ENCODE measurements at places on chromosomes 16 and 17.

DNA sequence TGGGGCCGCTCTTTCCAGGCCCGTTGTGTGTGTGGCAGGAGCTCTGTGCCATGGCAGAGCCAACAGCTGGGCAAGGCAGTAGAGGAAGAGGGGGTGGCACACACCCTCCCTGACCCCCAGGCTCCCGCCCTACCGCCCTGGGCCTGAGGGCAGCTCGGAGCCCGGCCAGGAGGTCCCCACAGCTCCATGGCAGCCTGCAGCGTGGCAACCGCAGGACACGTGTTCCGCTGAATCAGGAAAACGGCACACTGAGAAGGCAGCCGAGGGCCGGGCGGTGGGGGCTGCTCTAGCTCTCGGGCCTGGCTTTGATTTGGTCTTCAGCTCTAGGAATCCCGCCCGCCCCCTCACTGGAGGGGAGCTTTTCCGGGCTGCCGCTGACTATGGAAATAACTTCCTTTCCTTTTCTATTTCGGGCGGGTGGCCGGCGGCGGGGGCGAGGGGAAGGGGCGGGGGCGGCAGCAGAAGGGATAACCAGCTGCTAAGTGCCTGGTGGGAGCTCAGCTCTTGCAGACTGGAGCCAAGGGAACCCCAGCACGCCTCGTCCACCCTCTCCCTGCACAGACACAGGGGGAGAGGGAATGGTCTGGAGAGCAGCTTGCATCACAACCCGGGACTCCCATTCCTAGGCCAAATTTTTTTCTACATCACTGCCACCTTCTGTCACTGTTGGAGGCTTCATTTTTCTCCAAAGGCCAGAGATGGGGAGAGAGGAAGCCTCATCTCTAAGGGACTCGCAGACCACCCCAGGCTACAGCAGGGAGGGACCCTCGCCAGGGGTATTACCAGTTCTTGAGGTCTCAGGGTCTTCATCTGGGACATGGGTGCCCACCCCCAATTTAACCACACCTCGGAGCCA lies 24.8 kb upstream of the MRPS23 start:
- DNase-seq = no peak

GRCh38 chr17:51674579-51675255 lies 414.4 kb downstream of the UTP18 start:
- no peak for DNase-seq

GRCh38 chr17:78430892-78431691 lies 52.6 kb downstream of the PGS1 start:
- DNase-seq = no peak

DNA sequence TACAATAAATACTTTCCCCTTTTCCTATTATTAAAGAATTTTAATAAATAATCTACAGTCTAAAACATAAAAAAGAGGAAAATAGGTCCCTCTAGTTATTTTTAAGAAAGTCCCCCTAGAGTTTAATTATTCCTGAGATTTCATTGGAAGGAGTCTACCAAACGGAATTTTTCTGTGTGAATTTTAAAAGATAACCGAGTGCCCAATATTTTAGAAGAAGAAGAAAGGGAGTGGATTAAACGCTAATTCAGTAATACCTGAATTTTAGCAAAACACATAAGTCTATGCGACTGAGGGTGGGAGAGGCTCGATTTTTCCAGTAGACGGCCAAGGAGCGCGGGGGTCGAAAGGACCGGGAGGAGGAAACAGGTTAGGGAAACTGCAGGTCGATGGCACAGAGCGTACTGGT lies 2.2 kb downstream of the HOXB2 start:
- DNase-seq = no peak

DNA sequence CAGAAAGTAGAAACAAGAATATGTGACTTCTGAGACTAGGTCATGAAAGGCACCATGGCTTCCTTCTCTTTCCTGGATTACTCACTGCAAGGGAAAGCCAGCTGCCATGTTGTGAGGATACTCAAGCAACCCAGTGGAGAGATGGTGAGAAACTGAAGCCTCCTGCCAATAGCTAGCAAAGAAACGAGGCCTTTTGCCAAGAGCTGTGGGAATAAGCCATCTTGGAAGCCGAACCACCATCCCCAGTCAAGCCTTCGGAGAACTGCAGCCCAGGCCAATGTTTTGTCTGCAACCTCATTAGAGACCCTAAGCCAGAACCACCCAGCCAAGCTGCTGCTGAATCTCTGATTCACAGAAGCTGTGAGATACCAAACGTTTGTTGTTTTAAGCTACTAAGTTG lies 104.7 kb upstream of the CRHR1 start:
- no peak for DNase-seq

GRCh38 chr17:77131904-77132303 lies 8.9 kb upstream of the SEC14L1 start:
- no peak for DNase-seq

DNA sequence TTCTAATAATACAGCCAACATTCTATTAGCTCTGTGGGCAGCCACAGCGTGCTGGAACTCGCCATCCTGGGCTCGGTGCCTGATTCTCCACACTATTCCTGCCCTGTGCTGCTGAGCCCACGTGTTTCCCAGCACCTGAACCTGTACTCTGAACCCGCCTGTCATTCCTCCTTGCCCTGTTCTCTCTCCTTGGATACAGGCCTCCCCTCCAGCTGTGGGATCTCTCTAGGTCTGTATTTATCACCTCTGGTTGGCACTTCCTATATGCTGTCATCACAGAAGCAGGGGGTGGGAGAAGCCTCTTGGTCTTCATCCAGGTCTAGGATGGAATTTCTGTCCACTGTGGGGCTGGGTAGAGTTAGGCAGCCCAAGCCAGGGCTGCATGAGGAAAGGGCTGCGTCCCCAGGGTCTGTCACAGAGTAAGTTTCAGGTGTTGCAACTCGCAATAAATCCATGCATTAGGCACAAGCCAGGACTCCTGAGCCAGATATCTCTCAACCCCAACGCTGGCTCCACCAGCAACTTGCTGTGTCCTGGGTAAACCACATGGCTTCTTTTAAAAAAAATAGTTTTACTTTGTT lies 56.0 kb downstream of the ABAT start:
- no peak for DNase-seq

DNA sequence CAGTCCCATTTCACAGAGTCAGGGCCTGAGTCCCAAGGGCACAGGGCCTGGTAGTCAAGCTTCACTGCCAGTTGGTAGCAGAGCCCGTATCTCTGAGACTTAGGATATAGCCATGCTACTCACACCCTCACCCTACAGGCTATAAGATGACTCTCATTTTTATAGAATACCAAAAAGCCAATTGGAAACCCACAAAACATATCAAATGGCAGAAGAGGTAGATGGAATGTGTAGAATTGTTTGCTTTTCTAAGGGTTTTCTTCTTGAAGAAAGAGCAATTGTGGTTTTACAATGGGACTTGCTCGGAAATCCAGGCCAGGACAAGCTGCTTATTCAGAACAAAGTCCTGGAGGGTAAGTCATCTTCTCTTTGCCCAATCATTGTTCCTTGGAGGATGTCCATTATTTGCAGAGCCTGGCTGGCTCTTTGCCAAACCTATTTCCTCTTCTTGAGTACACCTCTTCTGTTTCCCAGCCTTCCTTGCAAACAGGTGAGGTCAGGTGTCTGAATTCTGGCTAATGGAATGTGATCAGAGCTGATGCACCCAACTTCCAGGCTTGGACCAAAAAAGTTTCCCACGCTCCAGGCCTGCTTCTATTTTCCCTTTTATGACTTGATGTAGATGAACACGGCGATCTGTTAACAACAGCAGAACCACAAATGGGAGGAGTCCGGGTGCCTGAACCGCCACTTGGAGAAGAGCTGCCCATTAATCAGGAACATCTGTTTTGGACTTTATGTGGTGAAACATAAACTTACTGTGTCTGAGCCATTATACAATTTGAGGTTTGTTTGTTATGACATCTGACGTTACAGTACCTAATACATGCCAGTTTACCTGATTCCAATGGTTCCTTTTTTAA lies 16.9 kb upstream of the CCL22 start:
- peak; percentile 66 for DNase-seq

- no peak for DNase-seq
Observed at GRCh38 chr17:82670661-82671450, 22.6 kb upstream of the WDR45B start.

- no peak for DNase-seq
Observed at GRCh38 chr16:28052274-28053128, 11.0 kb downstream of the GSG1L start.

DNA sequence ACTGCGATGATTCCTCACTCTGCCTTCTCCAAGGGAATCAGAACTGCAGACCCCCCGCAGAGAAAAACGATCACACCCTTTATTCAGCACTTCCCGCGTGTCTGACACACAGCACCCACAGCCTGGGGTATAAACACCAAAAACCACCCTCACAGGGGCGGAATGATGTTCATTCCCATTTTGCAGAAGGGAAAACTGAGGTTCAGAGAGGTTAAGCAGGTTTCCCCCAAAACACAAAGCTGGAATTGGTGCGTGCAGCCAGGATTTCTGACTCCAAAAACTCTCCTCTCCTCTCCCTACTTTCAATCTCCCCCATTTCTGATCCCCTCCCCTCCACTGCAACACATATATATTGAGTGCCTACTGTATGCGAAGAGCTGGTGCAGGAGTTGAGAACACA lies 55.8 kb downstream of the XYLT1 start:
- no peak for DNase-seq

GRCh38 chr16:17590711-17591654 lies 120.2 kb upstream of the XYLT1 start:
- no peak for DNase-seq

GRCh38 chr16:50061326-50061725 lies 4.4 kb upstream of the HEATR3 start:
- no peak for DNase-seq

- no peak for DNase-seq
Observed at GRCh38 chr17:34658811-34659560, 79.6 kb downstream of the TMEM132E start.

- no peak for DNase-seq
Observed at GRCh38 chr17:2266045-2266864, 37.3 kb downstream of the SMG6 start.

- DNase-seq = no peak
Observed at GRCh38 chr16:70770626-70771552, 30.1 kb downstream of the VAC14 start.

DNA sequence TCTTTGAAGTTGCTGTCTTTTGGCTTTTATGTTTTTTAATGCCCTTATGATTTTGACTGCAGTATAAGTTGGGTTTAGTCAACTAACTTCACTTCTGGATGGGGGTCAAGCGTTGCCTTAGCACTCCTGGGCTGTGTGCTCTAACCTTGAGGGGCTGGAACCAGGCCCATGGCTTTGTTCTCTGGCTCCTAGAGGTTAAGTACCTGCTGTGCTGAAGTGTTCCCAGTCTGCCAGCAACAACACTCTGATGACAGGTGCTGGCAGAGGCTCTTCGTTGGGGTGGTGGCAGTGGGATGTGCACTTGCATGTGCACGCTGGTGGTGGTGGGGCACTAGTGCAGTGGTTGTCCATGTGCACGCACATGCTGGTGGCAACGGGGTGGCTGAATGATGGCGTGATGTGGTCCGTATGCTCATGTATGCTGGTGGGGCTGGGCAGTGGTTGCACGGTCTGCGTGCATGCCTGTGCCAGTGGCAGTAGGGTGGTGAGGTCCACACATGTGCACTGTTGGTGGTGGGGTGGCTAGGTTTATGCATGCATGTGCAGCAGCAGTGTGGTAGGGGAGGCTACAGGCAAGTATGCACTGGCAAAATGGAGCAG lies 447.8 kb upstream of the GOT2 start:
- DNase-seq = no peak

DNA sequence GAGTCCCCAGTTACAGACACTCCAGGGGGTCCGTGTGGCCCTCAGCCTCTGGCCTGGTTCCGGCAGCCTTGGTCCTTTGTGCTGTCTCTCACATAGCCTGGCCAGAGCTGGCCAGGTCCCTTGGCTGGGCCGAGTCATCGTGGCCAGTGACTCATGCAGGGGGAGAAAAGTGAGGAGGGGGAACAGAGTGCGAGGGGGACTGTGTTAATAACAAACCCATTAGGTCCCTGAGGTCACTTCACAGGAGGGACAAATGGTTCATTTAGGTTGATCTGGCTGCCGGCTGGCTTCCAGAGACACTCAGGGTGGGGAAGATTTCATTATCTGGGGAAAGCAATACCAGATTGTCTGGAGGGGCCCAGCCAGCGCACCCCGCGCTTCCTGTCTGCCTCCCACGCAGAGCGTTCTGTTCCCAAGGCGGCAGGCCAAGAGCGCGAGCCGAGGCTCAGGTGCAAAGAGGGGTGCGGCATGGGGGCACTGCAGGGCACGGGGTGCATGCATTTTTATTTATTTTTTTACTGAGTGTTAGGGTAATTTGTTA lies 223.1 kb downstream of the SEC14L1 start:
- DNase-seq = no peak

- DNase-seq = no peak
Observed at GRCh38 chr16:85606904-85607303, 6.2 kb upstream of the GSE1 start.

- DNase-seq = no peak
Observed at GRCh38 chr17:72422204-72422504, 301.3 kb downstream of the SOX9 start.

- no peak for DNase-seq
Observed at GRCh38 chr17:20172376-20172775, 163.2 kb downstream of the SPECC1 start.

- DNase-seq = no peak
Observed at GRCh38 chr16:72187551-72187950, 15.6 kb upstream of the PMFBP1 start.

DNA sequence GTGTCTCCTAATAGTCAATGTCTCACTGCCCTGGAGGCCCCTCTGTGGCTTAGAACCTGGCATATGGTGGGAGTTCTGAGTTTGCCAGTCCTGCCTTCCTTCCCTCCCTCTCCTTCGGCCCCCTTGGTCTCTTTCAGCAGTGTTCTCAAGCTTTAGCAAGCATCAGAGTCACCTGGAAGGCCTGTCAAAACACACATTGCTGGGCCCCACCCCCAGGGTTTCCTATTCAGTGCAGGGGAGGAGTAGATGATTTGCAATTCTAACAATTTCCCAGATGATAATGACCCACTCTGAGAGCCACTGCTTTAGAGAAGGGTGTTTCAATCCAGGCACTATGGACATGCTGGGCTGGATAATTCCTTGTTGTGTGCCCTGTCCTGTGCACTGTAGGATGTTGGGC lies 26.4 kb upstream of the TMEM220 start:
- DNase-seq = no peak

GRCh38 chr17:6994666-6995256 lies 1.1 kb upstream of the ALOX12 start:
- no peak for DNase-seq

DNA sequence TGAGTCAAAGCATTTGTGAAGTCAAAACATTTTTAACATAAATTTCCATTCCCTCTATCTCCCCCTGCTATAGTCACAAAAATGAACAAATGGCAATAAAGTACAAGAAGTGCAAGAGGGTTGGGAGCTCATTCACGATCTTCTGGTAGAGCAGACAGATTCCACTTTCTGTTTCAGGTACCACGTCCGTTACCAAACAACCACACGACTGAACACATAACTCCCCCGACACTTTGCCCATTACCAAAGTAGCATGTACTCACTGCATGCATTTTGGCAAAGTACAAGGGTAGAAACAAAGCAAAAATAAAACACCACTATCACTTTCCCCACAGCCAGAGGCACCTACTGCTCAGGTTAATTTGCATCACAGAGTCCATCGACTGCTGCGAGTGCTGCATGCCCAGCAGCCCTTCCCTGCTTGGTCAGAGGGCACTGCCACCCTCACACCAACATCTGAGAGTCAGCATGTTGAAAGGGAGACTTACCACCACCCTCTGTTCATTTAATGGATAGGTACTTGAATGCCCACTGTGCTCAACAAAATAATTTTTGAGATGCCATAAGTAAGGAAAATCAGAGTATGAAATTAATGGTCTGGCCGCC lies 150.3 kb upstream of the AXIN2 start:
- no peak for DNase-seq

Measured in epithelial cell of proximal tubule (primary cell).